Naive thymus-derived CD8-positive, alpha-beta T cell (primary cell): ENCODE measurements at places on chromosomes 12 and 14.

DNA sequence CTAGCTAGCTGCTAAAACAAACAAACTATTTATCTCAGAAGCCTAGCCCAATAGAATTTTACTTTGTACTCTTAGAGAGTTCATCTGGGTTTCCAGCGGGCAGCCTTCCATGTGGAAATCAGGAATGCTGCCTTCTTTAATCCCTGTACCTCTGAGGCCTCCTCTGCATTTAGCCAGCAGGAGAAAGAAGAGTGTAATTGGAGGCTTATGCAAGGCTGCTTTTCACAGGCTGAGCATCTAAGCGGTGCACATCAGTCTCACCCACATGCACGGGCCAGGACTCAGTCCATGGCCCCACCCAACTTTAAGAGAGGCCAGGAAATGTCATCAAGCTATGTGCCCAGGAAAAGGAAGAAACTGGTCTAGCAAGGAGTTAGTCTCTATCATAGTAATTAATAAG lies 14.0 kb upstream of the PTGDR start:
- H3K27ac ChIP-seq: no peak overlapping the region
- no peaks in the 10 kb centered on the region for H3K36me3 ChIP-seq
- DNase-seq: no peak
- H3K4me1 ChIP-seq: peaks cover 8% of the 10 kb centered on the region
- no peak overlapping the region for H3K4me3 ChIP-seq
- H3K27me3 ChIP-seq: peaks cover 2% of the 10 kb centered on the region

- H3K4me3 ChIP-seq: no peak overlapping the region
- peaks cover 60% of the 10 kb centered on the region for H3K36me3 ChIP-seq
- H3K27me3 ChIP-seq: no peaks in the 10 kb centered on the region
- no peak overlapping the region for H3K27ac ChIP-seq
- no peak for DNase-seq
Observed at GRCh38 chr12:108798551-108799221, 58.7 kb downstream of the SSH1 start.

GRCh38 chr12:131671871-131672270 lies 39.0 kb upstream of the SFSWAP start:
- peaks cover 8% of the 10 kb centered on the region for H3K27me3 ChIP-seq
- no peak for DNase-seq
- no peak overlapping the region for H3K4me3 ChIP-seq
- no peak overlapping the region for H3K27ac ChIP-seq
- no peaks in the 10 kb centered on the region for H3K36me3 ChIP-seq
- H3K4me1 ChIP-seq: no peaks in the 10 kb centered on the region

DNA sequence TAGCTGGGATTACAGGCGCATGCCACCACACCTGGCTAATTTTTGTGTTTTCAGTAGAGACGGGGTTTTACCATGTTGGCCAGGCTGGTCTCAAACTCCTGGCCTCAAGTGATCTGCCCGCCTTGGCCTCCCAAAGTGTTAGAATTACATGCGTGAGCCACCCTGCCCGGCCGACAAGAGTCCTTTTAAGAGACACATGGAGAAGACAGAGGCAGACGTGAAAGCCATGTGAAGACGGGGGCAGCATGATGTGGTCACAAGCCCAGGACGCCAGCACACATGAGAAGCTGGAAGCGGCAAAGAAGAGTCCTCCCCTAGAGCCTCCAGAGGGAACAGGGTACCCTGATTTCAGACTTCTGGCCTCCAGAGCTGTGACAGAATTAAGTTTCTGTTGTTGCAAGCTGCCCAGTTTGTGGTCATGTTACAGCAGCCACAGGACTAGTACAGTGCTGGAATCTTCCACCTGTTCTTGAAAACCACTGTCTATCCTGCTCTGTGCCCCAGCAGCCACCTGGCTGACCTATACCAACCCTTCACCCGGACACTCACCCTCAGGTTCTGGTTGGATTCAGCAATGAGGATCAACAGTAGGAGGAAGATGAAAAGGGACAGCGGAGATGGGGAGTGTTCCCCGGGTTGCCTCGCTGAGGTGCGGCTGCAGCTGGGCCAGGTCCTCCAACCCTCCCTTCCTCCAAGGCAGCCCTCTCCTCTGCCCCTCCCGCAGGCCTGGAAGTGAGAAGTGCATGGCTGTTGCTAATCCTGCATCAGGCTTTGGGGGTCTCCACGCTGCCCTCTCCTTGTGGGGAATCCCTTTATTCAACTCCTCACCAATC lies 16.9 kb downstream of the VPS37B start:
- H3K4me1 ChIP-seq: peaks cover 93% of the 10 kb centered on the region
- no peaks in the 10 kb centered on the region for H3K27me3 ChIP-seq
- DNase-seq: no peak
- peak overlapping the region; percentile 57 for H3K4me3 ChIP-seq

- no peaks in the 10 kb centered on the region for H3K4me1 ChIP-seq
- no peak overlapping the region for H3K4me3 ChIP-seq
- DNase-seq: no peak
- H3K36me3 ChIP-seq: no peaks in the 10 kb centered on the region
- peaks cover 25% of the 10 kb centered on the region for H3K27me3 ChIP-seq
Observed at GRCh38 chr14:64834965-64835364, 44.7 kb downstream of the SPTB start.

GRCh38 chr12:52213564-52214420 lies 19.3 kb upstream of the KRT7 start:
- H3K27me3 ChIP-seq: peaks cover 10% of the 10 kb centered on the region
- H3K27ac ChIP-seq: no peak overlapping the region
- DNase-seq: peak; percentile 26
- H3K36me3 ChIP-seq: no peaks in the 10 kb centered on the region

DNA sequence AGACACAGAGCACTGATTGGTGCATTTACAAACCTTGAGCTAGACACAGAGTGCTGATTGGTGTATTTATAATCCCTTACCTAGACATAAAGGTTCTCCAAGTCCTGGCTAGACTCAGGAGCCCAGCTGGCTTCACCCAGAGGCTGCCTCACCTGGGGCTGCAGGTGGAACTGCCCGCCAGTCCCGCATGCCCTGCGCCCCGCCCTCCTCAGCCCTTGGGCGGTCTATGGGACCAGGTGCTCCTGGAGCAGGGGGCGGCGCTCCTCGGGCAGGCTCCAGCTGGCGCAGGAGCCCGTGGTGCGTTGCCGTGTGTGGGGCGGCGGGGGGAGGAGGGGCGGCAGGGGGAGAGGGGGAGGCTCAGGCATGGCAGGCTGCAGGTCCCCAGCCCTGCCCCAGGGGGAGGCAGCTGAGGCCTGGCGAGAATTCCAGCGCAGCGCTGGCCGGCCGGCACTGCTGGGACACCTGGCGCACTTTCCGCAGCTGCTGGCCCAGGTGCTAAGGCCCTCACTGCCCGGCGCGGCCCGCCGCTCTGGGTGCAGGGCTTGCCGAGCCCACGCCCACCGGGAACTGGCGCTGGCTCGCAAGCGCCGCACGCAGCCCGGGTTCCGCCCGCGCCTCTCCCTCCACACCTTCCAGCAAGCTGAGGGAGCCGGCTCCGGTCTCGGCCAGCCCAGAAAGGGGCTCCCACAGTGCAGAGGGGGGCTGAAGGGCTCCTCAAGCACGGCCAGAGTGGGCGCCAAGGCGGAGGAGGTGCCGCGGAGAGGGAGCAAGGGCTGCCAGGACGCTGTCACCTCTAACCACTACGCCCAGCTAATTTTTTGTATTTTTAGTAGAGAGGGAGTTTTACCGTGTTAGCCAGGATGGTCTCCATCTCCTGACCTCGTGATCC lies 3.1 kb upstream of the SLCO1B3 start:
- no peak for DNase-seq
- H3K27me3 ChIP-seq: no peaks in the 10 kb centered on the region
- no peak overlapping the region for H3K27ac ChIP-seq
- no peaks in the 10 kb centered on the region for H3K4me1 ChIP-seq

GRCh38 chr12:94208622-94208966 lies 60.2 kb downstream of the PLXNC1 start:
- H3K36me3 ChIP-seq: peaks cover 4% of the 10 kb centered on the region
- H3K4me3 ChIP-seq: peak overlapping the region; percentile 84
- peaks cover 30% of the 10 kb centered on the region for H3K4me1 ChIP-seq
- H3K27ac ChIP-seq: peak overlapping the region; percentile 96
- DNase-seq: no peak

- peaks cover 36% of the 10 kb centered on the region for H3K36me3 ChIP-seq
- H3K4me3 ChIP-seq: peak overlapping the region; percentile 94
Observed at GRCh38 chr12:52007982-52008510, 1.3 kb downstream of the TAMALIN start.

- H3K4me1 ChIP-seq: no peaks in the 10 kb centered on the region
- H3K27ac ChIP-seq: no peak overlapping the region
- no peak overlapping the region for H3K4me3 ChIP-seq
- H3K27me3 ChIP-seq: no peaks in the 10 kb centered on the region
- DNase-seq: no peak
Observed at GRCh38 chr14:83873669-83874068, 1656.3 kb upstream of the FLRT2 start.

- no peak overlapping the region for H3K4me3 ChIP-seq
- H3K27me3 ChIP-seq: no peaks in the 10 kb centered on the region
- H3K36me3 ChIP-seq: no peaks in the 10 kb centered on the region
- H3K27ac ChIP-seq: no peak overlapping the region
- no peaks in the 10 kb centered on the region for H3K4me1 ChIP-seq
Observed at GRCh38 chr12:100254876-100255275, 12.0 kb downstream of the DEPDC4 start.

- no peaks in the 10 kb centered on the region for H3K36me3 ChIP-seq
- H3K4me1 ChIP-seq: no peaks in the 10 kb centered on the region
- peak overlapping the region; percentile 12 for H3K27ac ChIP-seq
Observed at GRCh38 chr12:6125310-6125608, 789 bp upstream of the VWF start.

- no peak for DNase-seq
- no peaks in the 10 kb centered on the region for H3K27me3 ChIP-seq
- H3K27ac ChIP-seq: peak overlapping the region; percentile 63
Observed at GRCh38 chr14:92525322-92526095, 11.9 kb downstream of the RIN3 start.

DNA sequence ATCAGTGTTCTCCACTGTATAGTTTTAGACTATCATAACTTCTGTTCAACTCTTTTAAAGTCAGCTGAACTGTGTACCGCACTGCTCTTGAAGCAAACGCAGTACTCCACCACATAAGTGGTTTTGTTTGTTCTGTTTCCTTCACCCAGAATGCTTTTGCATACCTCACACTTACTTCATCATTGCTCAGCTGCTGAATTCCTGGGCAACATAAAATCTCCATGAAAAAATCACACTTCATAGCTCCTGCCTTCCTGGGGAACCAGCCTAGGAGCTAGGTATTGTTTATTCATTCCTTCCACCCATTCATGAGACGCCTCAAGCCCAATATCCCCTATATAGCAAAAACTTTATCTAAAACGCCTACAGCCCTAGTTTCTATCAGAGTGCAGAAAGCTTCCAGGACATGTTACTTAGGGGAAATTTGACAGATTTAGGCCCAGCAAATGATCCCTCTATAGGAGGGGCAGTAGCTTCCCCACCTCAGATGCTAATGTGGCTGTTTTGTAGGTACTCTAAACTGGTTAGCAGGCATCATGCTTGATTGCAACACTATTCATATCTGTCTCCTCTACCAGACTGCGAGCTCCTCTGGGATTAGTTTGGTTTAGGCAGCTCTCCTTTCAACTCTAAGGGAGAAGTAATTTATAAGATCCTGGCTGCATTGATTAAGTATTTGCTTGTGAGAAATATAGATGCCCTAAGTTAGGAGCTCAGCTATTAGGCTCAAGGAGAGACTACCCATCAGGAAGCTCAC lies 44.5 kb downstream of the LRRC9 start:
- peaks cover 9% of the 10 kb centered on the region for H3K36me3 ChIP-seq
- no peaks in the 10 kb centered on the region for H3K27me3 ChIP-seq
- peaks cover 15% of the 10 kb centered on the region for H3K4me1 ChIP-seq
- peak overlapping the region; percentile 90 for H3K4me3 ChIP-seq
- DNase-seq: no peak
- H3K27ac ChIP-seq: peak overlapping the region; percentile 98

- H3K27me3 ChIP-seq: no peaks in the 10 kb centered on the region
- H3K4me3 ChIP-seq: no peak overlapping the region
- H3K36me3 ChIP-seq: no peaks in the 10 kb centered on the region
- DNase-seq: no peak
Observed at GRCh38 chr12:123468786-123469185, 10.8 kb downstream of the SNRNP35 start.

GRCh38 chr12:51009056-51009440 lies 17.1 kb downstream of the SLC11A2 start:
- no peaks in the 10 kb centered on the region for H3K36me3 ChIP-seq
- peak; percentile 76 for DNase-seq
- no peaks in the 10 kb centered on the region for H3K27me3 ChIP-seq
- peak overlapping the region; percentile 83 for H3K4me3 ChIP-seq

- H3K4me1 ChIP-seq: peaks cover 10% of the 10 kb centered on the region
- H3K4me3 ChIP-seq: no peak overlapping the region
- no peak for DNase-seq
- H3K27me3 ChIP-seq: no peaks in the 10 kb centered on the region
- no peak overlapping the region for H3K27ac ChIP-seq
- H3K36me3 ChIP-seq: no peaks in the 10 kb centered on the region
Observed at GRCh38 chr12:94245631-94246383, 97.4 kb downstream of the PLXNC1 start.

GRCh38 chr14:53109105-53110041 lies 43.8 kb downstream of the DDHD1 start:
- no peak overlapping the region for H3K27ac ChIP-seq
- no peaks in the 10 kb centered on the region for H3K27me3 ChIP-seq
- no peaks in the 10 kb centered on the region for H3K36me3 ChIP-seq

DNA sequence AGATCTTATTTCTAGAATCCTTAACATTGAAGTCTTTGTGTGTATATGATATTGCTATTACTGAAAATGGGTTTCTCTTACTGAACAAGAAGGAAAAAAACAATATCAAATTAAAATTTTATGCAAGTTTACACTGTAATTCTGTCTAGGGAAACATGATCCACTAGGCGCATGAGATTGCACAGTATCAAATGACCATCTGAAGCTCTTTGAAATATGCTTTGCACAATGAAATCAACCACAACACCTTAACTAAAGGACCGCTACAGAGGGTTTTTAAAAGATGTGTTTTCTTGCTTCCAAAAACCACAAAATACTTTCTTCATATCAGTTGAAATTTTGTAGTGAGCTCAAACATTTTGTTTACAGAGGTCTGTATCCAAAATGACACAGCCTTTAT lies 15.1 kb upstream of the KERA start:
- DNase-seq: no peak
- H3K36me3 ChIP-seq: no peaks in the 10 kb centered on the region
- H3K27ac ChIP-seq: no peak overlapping the region
- peaks cover 3% of the 10 kb centered on the region for H3K27me3 ChIP-seq

GRCh38 chr14:67584978-67585377 lies 15.1 kb downstream of the PIGH start:
- peaks cover 1% of the 10 kb centered on the region for H3K36me3 ChIP-seq
- H3K4me1 ChIP-seq: no peaks in the 10 kb centered on the region
- no peak overlapping the region for H3K4me3 ChIP-seq
- no peak overlapping the region for H3K27ac ChIP-seq
- DNase-seq: no peak
